ENCODE measurements at places on chromosomes 6 and 20.

DNA sequence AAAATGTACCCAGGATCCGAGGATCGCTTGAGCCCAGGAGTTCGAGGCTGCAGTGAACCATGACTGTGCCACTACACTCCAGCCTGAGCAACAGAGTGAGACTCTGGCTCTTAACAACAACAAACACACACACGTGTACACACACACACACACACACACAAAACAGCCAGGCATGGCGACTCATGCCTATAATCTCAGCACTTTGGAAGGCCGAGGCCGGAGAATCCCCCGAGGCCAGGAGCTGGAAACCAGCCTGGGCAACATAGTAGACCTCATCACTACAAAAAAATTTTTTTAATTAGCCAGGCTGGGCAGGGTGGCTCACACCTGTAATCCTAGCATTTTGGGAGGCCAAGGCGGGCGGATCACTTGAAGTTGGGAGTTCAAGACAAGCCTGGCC lies 23.3 kb upstream of the ARFGEF2 start:
- no peak for DNase-seq

DNA sequence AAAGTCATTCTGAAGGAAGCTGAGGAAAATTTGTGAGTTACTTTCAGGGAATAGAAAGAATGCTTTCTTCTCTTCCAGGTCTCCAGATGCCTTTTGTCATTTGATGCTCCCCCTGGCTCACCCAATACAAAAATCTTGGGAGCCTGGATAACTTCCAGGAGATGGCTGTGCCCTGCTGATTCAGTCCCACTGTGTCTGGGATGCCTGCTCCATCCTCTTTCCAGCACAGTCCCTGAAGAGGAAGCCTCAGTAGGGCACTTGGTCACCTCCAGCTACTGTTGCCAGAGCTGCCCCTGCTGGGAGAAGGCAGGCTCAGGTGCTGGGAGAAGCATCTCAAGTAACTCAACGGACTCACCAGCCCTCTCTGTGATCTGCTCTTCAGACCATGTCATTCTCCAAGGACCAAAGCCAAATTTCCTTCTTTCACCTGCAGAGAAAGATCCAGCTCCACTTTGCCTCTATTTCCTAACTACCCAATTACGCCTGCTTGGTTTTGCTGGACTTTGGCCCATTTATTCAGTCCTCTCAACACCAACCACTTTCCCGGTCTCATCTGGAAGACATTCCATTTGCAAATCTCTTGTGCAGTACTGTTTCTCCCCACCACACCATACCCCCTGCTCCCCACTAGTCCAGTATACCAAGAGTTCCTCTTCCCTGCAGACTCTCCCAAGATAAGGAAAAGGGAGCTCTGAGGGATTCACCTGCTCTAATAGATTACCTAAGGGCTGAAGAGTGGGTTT lies 53.3 kb downstream of the SLC23A2 start:
- no peak for DNase-seq

DNA sequence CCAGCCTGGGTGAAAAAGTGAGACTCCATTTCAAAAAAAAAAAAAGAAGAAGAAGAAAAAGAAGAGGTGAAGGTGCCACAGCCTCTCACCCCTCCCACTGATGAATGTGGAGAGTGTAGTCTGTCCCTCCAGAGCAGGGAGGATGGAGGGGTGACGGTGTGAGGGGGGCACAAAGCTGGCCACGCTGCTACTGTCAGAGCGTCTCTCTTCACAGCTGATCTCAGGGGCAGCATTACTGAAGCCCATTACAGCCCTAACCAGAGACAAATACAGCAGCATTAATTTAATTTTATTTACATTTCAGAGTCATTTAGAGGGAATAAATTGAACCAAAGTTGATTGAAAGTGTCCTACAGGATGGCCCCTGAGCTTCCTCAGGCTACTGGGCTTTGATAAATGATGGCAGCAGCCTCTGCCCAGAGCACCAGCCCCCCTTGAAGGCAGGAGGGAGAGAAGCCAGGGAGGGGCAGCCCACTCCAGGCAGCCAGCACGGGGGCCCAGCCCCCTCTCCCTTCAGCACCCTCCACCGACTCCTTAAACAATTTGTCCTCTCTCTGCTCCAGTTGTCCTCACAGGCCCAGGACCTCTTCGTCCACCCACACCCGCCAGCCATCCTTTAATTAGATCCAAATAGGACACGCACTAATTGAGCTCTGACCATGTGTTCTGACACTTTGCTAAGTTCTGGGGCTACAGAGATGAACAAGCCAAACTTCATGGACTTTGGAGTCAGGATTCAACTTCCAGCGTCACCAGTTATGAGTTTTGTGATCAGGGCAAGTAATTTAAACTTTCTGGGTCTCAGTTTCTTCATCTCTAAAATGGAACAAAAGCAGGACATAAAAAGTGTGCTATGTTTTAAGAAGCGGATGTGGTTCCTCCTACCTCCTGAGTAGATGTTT lies 18.6 kb upstream of the ZFAND3 start:
- DNase-seq = no peak

DNA sequence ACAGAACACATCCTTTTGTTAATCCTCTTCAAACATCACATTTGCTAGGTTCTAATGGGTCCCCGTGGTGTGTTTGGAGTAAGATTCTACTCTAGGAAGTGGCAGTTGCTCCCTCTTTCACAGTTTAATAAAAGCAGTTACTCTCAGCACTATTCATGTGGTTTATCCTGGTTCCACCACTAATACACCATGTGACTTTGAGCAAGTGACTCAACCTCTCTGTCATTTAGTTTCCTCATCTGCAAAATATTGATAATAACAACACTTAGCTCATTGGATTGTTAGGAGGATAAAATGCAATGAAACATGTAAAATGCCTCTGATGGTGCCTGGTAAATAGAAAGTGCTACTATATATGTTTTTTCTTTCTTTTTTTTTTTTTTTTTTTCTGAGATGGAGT lies 488.0 kb upstream of the NOX3 start:
- DNase-seq = no peak

GRCh38 chr6:72787391-72788031 lies 165.6 kb downstream of the KCNQ5 start:
- no peak for DNase-seq

DNA sequence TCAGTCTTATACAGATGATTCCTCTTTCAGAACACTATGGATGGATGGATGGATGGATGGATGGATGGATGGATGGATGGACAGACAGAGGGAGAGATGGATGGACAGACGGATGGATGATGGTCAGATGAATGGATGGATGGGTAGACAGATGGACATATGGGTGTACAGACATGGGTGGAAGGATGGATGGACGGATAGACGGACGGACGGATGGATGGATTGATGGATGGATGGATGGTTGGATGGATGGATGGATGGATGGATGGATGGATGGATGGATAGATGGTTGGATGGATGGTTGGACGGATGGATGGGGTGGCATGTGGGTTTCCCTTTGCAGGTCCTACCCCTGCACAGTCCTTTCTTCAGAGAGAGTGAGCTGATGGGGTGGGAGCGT lies 320.7 kb downstream of the CDH4 start:
- no peak for DNase-seq

GRCh38 chr6:161029195-161029809 lies 37.7 kb downstream of the MAP3K4 start:
- DNase-seq = no peak

GRCh38 chr20:36477475-36477874 lies 63.8 kb upstream of the MYL9 start:
- DNase-seq = no peak

GRCh38 chr6:44237813-44238433 lies 9.0 kb upstream of the HSP90AB1 start:
- DNase-seq = peak; percentile 84

- no peak for DNase-seq
These were observed 18.9 kb upstream of the DEF6 start for GRCh38 chr6:35278708-35279107.

DNA sequence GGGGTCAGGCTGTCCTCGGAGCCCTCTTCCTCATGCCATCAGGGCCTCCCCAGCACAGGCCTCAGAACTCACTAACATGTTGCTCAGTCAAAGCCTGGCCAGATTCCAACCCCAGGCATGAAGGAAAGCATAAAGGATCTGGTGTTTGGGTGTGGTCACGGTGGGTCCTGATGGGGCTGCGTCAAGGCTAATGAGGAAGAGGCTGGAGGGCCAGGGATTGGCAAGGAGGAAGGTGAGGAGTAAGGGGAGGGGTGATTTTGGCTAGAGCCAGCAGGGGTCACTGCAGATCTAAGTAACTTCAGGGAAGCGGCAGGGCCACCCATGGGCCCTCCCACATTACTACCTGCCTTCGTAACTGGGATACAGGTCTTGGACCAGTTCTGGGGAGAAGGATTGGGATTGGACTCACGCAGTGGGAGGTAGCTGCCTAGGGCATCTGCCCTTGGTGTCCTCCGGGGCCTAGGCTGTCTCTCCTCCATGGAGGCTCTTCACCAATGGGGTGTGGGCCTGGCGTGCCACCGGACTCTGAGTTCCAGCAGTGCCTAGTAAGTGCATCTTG lies 36.2 kb upstream of the MRPS18A start:
- peak; percentile 83 for DNase-seq

- peak; percentile 60 for DNase-seq
These were observed 33.3 kb downstream of the GABRR2 start for GRCh38 chr6:89281779-89282246.

DNA sequence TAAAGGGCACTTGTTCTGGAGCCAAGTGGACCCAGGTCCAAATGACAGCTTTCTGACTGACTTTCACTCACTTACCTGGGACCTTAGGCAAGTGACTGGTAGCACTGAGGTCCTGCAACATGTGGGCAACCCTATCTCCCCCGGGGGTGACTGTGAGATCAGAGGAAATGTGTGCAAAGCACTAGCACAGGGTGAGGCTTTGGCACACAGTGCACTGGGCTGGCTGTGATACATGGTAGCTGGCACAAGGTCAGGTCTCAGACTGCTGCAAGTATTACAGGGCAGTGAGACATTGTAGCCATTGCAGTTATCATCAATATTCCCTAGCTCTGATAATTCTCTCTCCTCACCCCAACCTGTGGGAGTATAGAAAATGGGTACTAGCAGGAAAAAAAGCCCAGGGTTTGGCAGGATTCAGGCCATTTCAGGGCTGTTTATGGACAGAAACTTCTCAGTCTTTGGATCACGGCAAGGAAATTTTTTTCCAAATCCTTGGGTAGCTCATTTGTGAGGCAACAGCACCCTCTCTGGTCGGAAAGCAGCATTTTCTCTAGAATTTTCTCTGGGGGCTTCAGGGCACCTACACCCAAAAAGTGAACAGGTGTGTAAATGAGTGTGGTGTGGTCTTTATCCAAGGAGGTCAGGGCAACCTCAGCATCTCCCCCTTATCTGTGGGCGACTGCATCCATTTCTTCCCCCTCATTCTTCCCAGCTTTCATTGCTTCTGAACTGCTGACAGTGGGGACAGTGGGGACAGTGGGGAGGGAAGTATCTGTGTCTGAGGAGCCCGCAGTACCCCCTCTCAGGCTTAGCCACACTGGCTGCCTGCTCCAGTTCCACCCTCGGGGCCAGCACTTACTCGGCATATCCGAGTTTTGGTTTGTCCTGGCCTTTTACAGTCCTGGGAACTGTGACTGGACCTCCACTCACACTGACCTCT lies 148.7 kb upstream of the PHACTR3 start:
- no peak for DNase-seq

- no peak for DNase-seq
These were observed 227.5 kb downstream of the UST start for GRCh38 chr6:148974351-148974750.

DNA sequence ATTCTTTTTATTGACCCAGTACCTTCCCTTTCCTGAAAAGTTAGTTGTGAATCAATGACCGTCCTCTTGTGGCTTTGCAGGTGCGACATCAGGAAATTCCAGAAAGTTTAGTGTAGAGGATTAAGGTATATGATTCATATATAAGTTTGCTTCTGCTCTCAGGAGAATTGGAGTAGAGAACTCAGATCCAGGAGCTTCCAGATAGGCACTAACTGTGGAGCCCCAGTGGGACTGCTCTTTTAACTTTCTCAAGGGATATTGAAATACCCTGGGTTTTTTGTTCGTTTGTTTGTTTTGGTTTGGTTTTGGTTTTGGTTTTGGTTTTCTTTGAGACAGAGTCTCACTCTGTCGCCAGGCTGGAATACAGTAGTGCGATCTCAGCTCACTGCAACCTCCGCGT lies 9.5 kb downstream of the TAAR2 start:
- no peak for DNase-seq

- no peak for DNase-seq
These were observed 233.0 kb upstream of the JAG1 start for GRCh38 chr20:10906834-10907233.

DNA sequence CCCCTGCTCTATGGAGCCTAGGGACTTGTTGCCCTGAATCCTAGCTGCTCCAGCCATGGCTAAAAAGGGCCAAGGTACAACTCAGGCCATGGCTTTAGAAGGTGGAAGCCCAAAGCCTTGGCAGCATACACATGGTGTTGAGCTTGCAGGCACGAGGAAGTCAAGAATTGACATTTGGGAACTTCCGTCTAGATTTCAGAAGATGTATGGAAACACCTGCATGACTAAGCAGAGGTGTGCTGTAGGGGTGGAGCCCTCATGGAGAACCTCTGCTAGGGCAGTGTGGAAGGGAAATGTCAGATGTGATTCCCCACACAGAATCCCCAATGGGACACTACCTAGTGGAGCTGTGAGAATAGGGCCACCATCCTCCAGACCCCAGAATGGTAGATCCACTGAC lies 95.1 kb upstream of the TMEM170B start:
- DNase-seq = no peak

- peak; percentile 67 for DNase-seq
These were observed 10.9 kb downstream of the ZNF217 start for GRCh38 chr20:53582574-53583351.

GRCh38 chr6:161437851-161438250 lies 164.0 kb upstream of the AGPAT4 start:
- DNase-seq = no peak

GRCh38 chr20:8126841-8127378 lies 5.2 kb upstream of the PLCB1 start:
- no peak for DNase-seq

DNA sequence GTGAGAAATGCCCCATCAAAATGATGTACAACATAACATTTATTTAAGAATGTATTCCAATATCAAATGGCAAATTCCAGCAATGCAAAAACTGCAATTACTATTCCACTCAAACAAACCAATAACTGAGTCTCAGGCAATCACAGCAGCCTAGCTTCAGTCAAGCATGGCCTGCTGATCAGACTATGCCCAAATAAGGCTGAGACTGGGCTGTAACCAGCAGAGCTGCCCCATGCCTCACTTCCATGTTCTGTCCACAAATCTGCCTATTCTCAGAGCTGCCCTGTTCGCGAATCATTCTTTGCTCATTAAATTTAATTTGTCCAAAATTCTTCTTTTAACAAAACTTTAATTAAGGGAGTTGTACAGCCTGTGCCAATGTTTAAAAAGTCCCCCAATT lies 155.4 kb downstream of the FNDC1 start:
- no peak for DNase-seq

- DNase-seq = peak; percentile 55
These were observed 714 bp downstream of the AIF1 start for GRCh38 chr6:31615748-31616147.

GRCh38 chr6:16244446-16244845 lies 6.1 kb downstream of the GMPR start:
- no peak for DNase-seq

GRCh38 chr6:137749696-137750211 lies 117.3 kb upstream of the TNFAIP3 start:
- no peak for DNase-seq

GRCh38 chr6:34144581-34145160 lies 1.2 kb downstream of the GRM4 start:
- DNase-seq = no peak

All from stimulated activated CD4-positive, alpha-beta T cell treated with anti-CD3 and anti-CD28 coated beads, Interleukin-15, amount 100 ng/mL, for 24 hours (primary cell).